ENCODE measurements at places on chromosomes 2 and 18. TPM values are rescaled to one million over a fixed set of nuclear protein-coding genes. Genes with fewer than 3 reads are reported as not detected.

The ALPP gene
- 0.32 TPM for total RNA-seq

The ATP6V1B1 gene
- not detected for total RNA-seq

The PLEKHH2 gene
- total RNA-seq = 1.1 TPM

The TUBB8B gene
- total RNA-seq = not detected

DNA sequence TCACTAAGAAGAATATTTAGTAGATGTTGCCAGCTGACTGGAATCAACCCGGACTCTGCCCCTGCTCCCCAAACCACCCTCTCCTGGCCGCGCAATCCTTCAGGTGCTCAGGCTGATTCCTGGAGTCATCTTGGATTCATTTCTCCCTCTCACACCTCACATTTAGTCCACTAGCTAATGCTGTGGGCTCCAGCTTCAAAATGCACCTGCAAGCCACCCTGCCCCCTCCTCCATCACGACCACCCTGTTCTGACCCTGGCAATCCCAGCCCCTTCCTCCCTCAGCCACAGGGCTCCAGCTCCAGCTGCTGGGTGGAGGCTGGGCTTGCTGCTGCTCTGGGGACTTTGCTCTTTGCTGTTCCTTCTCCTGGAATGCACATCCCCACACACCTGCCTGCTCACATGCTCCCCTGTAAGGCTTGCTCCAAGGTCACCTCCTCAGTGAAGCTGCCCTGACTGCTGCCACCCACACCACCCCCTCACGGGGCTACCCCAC lies 61.3 kb upstream of the SH3RF3 start:
- no peak overlapping the region for H3K27ac ChIP-seq
- DNase-seq = no peak
- H3K4me3 ChIP-seq = no peak overlapping the region
- no peaks in the 10 kb centered on the region for H3K4me1 ChIP-seq
- no peaks in the 10 kb centered on the region for H3K36me3 ChIP-seq
- peaks cover 35% of the 10 kb centered on the region for H3K27me3 ChIP-seq

DNA sequence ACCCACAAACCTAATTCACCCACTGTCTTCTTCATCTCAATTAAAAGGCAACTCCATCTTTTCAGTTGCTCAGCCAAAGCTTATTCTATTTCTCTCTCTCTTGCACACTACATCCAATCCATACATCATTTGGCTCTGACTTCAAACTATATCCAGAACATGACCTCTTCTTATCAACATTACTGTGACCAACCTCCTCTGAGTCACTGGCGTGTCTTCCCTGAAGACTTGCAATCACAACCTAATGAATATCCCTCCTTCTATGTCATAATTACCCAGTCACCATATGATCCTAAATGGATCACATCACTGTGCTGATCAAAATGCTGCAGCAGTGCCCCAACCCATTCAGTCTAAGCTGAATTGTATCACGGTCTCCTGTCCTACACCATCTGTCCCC lies 22.6 kb upstream of the SULT1C3 start:
- no peak for DNase-seq
- H3K27me3 ChIP-seq = no peaks in the 10 kb centered on the region
- no peak overlapping the region for H3K27ac ChIP-seq
- peaks cover 3% of the 10 kb centered on the region for H3K4me1 ChIP-seq
- H3K36me3 ChIP-seq = no peaks in the 10 kb centered on the region
- no peak overlapping the region for H3K4me3 ChIP-seq

GRCh38 chr2:178428396-178428806 lies 22.6 kb downstream of the PRKRA start:
- DNase-seq = no peak
- H3K4me1 ChIP-seq = peaks cover 3% of the 10 kb centered on the region
- peaks cover 32% of the 10 kb centered on the region for H3K36me3 ChIP-seq
- H3K27ac ChIP-seq = no peak overlapping the region

DNA sequence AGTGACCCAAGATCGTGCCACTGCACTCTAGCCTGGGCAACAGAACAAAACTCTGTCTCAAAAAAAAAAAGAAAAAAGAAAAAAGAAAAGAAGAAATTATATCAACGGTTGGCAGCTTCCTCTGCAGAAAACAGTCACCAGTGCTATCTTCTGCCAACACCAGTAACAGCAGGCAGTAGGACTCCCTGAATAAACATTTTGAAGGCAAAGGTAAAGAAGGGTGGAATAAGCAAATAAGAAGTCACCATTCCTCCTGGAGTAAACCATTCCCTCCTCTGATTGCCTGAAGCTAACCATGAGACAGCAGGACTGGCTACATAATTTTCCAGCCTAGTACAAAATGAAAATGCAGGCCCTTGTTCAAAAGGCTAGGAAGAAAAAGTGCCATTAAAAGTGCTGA lies 9.0 kb upstream of the RNF103 start:
- no peaks in the 10 kb centered on the region for H3K36me3 ChIP-seq
- DNase-seq = no peak
- H3K27me3 ChIP-seq = no peaks in the 10 kb centered on the region

Data from astrocyte (in vitro differentiated cells and primary cell).